ENCODE measurements at places on chromosomes 16 and 17.

GRCh38 chr16:81657781-81658180, 121.3 kb upstream of the PLCG2 start:
- DNase-seq = no peak

- DNase-seq = peak; percentile 47
Observed at GRCh38 chr16:66954097-66954659, 6.9 kb upstream of the CES3 start.

DNA sequence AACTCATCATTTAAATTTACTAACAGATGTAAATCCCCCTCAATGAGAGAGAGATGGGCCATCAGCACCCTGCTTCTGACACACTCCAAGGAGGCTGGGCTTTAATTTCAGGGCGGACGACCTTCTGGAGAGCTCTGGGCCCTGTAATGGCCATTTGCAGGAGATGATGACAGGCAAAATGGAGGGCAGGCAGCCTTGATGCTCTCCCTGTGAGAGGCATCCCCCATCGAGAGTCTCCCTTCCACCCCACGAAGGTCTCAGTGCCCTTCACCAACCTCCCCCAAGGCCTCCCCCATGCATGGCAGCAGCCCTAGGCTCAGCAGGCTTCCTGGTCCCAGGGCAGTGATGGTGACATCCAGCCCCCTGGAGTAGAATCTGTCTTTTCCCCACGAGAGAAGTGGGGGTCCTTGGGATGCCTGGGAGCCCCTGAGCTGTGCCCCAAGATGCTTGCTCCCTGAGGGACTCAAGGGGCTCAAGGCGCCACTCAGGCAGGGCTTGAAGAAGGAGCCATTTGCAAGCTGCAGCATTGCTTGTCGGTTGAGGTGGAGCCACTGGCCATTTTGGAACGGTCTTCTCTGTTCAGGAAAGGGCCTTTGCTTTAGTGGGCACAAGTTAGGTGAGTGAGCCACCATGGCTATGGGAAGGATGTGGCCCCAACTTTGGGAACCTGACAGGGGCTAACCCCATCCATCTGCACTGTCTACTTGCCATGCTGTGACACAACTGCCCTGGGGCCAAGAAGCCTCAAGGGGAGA, 82.6 kb downstream of the C16orf78 start:
- DNase-seq = no peak

- DNase-seq = no peak
Observed at GRCh38 chr17:5922476-5922875, 147.7 kb upstream of the WSCD1 start.
